Mesendoderm (in vitro differentiated cells): ENCODE measurements at places on chromosomes 2 and 18.

- no peak for DNase-seq
Measured at GRCh38 chr2:147976102-147976501, 44.4 kb downstream of the ORC4 start.

GRCh38 chr2:71459084-71459431 lies 5.7 kb downstream of the DYSF start:
- no peak for DNase-seq

- DNase-seq: no peak
Measured at GRCh38 chr2:124668161-124668560, 643.1 kb downstream of the CNTNAP5 start.

- no peak for DNase-seq
Measured at GRCh38 chr2:174673876-174674275, 76.3 kb upstream of the WIPF1 start.

DNA sequence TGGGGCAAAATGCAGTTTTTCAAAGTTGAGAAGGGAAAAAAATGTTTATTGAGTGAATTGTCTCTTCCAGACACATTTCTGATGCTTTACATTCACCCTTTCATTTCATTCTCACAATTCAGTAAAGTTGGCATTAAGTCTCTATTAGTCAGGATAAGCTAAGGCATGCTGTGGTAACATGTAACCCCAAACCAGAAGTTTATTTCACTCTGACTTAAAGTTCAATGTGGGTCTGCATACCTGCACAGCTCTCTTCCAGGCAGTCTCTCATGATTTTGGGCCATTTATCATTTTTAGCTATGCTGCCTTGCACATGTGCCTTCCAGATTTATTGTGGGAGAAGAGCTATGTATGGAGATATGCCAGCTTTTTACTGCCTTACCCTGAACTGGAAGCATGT lies 48.0 kb downstream of the DDX18 start:
- DNase-seq: no peak

DNA sequence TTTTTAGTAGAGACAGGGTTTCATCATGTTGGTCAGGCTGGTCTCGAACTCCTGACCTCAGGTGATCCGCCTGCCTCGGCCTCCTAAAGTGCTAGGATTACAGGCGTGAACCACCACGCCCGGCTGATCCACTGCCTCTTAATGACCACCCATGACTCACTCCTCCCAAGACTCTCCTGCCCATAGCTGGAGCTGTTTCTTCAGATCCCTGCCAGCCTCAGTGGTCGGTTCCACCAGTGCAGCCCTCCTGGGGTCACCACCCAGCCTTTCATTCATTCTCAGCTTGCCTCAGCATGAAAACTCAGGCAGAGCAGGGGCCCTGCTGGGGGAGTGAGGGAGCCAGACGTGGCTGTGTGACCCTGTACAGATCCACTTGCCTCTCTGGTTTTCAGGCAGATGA lies 12.5 kb downstream of the KCNIP3 start:
- no peak for DNase-seq

DNA sequence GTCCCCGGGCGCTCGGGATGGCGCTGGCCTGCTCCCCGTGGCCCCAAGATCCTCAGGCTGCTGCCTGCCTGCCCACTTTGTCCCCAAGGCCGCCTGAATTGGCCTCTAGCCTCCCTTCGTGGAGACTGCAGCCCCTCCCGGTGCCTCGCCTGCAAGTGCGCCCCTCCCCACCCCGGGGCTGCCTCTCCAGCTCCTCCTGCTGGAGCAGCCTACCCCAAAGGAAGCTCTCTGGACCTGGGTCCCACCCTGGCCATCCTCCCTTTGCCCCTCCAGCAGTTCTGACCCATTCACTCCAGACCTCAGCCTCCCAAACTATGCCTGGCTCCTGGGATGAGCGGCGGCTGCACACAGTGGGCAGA lies 6.2 kb downstream of the ESPNL start:
- DNase-seq: no peak

DNA sequence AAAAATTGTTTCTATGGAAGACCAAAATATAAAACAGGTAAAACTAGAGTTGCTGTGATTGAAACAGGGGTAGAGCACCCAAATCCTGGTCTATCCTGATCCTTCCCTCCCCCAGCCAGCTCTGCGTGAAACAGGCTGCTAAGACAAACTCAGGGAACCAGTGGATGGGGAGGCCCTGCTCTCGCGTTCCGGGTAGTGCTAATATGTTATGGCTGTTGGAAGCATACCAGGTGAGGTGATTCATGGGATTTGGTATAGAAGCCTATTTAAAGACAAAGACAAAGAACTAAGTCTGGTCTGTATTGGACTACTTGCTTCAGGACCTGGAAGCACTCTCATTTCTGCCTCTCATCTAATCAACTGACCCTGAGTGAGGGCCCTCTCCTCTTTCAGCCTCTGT lies 63.0 kb upstream of the CCBE1 start:
- DNase-seq: no peak

DNA sequence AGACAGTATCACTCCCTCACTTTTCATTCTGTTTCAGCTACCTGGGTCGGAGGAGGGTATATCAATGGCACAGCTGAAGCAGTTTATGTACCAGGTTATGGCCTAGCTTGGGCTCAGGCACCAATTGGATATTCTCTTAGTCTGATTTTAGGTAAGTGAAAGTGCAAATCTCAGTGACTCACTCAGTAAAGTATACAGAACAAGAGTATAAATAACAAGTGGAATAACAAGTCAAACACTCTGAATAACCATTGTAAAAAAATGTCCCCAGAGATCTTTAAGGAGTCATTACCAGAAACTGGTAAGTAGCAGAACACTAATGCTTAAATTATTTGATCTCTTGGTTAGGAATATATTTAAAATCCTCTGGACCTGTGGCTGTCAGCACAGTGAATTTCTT lies 5.7 kb downstream of the SLC5A7 start:
- no peak for DNase-seq

- DNase-seq: no peak
Measured at GRCh38 chr2:37412231-37412630, 67.8 kb downstream of the QPCT start.

DNA sequence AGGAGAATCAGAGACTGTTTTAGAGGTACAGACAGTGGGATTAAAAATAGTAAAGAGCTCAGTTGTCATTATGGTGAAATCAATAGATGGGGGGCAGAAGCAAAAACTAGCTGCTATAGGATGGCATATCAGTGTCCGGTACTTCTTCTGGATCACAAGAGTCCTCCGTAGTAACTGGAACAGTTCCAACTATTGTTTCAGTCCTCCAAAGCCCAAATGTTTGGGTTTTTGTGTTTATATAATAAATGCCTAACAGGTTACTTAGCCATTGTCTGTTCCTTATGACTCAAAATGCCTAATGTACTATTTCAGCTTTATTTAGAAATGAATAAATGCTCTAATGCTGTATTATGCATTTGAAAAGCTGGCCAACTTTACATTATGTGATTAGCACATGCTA lies 401.2 kb downstream of the PTH2R start:
- no peak for DNase-seq

- no peak for DNase-seq
Measured at GRCh38 chr2:3173031-3173430, 204.6 kb downstream of the EIPR1 start.
